Mesothelial cell of epicardium (in vitro differentiated cells): ENCODE measurements at places on chromosomes 11 and 22.

DNA sequence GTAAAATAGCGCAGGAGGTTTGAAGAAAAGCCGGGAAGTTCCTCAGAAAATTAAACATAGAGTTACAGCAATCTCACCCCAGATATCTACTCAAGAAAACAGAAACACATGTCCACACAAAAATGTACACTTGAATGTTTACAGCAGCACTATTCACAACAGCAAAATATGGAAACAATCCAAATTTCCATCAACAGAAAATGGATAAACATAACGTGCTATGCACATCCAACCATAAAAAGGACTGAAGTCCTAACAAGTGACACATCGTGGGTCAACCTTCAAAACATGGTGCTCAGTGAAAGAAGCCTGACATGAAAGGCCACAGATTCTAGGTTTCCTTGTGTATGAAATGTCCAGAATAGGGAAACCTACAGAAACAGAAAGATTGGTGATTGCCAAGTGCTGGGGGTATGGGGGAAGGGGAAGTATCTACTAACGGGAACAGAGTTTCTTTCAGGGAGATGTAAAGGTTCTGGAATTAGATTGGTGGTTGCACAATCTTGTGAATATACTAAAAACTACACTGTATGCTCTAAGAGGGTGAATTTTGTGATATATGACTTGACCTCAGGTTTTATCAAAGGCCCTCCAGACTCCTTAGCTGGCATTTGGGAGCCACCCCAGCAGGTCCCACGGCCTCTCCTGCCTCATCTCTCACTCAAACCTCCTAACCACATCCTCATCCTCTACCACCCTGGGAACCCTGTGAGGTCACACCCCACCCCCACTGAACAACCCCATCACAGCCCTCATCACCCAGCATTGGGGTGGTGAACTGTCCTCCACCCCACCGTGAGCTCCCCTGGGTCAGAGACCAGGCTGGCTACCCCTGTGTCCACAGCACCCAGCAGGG lies 69.2 kb upstream of the PRR5 start:
- DNase-seq, result no peak
- no peaks in the 10 kb centered on the region for H3K36me3 ChIP-seq

DNA sequence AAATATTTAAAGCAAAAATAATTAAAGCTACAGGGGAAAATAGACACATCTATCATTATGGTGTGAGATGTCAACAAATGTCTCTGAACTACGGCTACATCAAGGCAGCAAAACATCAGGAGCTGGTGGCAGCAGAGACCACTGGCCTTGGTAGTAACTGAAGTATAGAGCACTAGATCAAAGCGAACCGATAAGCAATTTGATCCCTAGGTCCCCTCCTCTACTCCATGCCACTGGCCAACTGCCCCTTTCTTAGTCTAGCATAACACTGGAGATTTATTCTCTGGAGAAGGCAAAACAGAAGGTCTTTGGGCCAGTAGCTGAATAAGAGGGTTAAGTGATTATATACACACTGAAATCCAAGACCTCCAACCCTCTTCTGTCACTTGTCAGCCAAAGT lies 13.6 kb upstream of the RAB3IL1 start:
- peaks cover 2% of the 10 kb centered on the region for H3K27me3 ChIP-seq
- H3K4me1 ChIP-seq, result peaks cover 4% of the 10 kb centered on the region
- no peak overlapping the region for H3K27ac ChIP-seq
- no peak overlapping the region for H3K4me3 ChIP-seq

DNA sequence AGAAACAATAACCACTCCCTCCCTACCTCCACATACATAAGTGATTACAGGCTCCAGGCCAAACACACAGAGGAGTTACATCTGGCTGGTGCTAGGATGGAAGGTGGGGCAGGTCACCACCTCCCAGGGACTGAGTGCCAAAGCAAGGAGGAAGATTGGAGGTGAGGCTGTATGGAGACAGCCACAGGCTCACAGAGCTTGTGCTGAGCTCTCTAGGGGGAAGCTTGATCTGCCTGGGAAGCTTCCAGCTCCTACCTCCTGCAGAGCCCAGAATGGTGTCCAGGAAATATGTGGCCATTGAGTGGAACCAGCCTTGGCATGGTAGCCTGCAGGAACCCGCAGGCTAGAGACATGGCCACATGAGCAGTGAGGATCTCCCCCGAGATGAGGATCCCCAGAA lies 3.6 kb upstream of the MED15 start:
- peaks cover 12% of the 10 kb centered on the region for H3K36me3 ChIP-seq
- H3K27me3 ChIP-seq, result no peaks in the 10 kb centered on the region
- no peak overlapping the region for H3K4me3 ChIP-seq
- no peak for DNase-seq
- H3K27ac ChIP-seq, result peak overlapping the region; percentile 97

DNA sequence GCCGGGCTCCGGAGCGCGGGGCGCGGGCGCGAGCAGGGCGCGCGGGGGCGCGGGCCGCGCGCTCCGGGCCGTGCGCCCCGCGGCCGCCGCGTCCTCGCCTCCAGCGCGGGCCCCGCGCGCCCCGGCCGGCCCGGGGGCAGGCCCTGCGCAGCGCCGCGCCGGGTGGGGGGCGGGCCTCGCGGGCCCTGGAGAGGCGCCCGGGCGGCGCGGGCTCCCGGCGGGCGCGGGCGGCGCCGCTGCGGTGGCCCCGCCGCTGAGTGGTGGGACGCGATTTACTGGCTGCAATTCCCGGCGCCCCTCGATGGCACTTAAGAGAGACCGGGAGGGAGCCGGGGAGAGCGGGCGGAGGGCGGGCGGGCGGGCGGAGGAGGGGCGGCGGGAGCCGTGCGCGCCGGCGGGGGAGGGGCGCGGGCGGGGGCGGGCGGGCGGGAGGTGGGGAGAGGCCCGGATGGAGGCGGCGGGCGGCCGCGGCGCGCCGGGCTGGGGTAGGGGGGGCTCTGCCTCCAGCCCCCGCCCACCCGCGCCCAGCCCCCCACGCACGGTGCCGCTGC lies 73.2 kb upstream of the TCF20 start:
- peaks cover 38% of the 10 kb centered on the region for H3K4me1 ChIP-seq
- DNase-seq, result no peak
- H3K36me3 ChIP-seq, result no peaks in the 10 kb centered on the region
- no peak overlapping the region for H3K27ac ChIP-seq
- peaks cover 7% of the 10 kb centered on the region for H3K27me3 ChIP-seq

DNA sequence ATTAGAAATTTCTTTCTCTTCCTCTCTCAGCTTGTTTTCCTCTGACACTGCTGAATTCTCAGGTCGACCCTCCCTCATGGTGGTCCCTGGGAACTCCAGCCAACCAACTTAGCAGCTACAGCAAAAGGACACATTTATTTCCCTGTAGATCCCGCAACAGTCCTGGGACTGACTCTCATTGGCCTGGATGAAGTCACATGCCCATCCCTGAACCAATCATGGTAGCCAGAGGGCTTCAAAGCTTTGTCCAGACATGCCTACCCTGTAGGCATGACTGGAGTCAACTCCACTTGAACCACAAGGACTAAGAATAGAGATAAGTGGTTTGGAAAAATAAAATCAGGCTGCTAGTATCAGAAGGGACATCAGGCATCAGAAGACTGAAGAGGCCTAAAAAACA lies 84.6 kb upstream of the LRRC55 start:
- no peaks in the 10 kb centered on the region for H3K36me3 ChIP-seq
- no peak for DNase-seq
- peaks cover 4% of the 10 kb centered on the region for H3K27me3 ChIP-seq
- H3K27ac ChIP-seq, result no peak overlapping the region

GRCh38 chr22:37279331-37280181 lies 2.8 kb upstream of the CYTH4 start:
- no peak for DNase-seq
- H3K27ac ChIP-seq, result no peak overlapping the region

- no peak for DNase-seq
- H3K27me3 ChIP-seq, result no peaks in the 10 kb centered on the region
- no peak overlapping the region for H3K4me3 ChIP-seq
- H3K27ac ChIP-seq, result peak overlapping the region; percentile 36
- H3K36me3 ChIP-seq, result no peaks in the 10 kb centered on the region
Measured at GRCh38 chr11:46112961-46113607, 8.2 kb downstream of the PHF21A start.

GRCh38 chr11:1487851-1488574 lies 1.4 kb upstream of the MOB2 start:
- H3K4me3 ChIP-seq, result no peak overlapping the region
- H3K36me3 ChIP-seq, result no peaks in the 10 kb centered on the region
- no peaks in the 10 kb centered on the region for H3K27me3 ChIP-seq
- H3K4me1 ChIP-seq, result peaks cover 5% of the 10 kb centered on the region
- H3K27ac ChIP-seq, result no peak overlapping the region

- no peak overlapping the region for H3K4me3 ChIP-seq
- H3K27me3 ChIP-seq, result no peaks in the 10 kb centered on the region
- H3K4me1 ChIP-seq, result peaks cover 23% of the 10 kb centered on the region
- no peak overlapping the region for H3K27ac ChIP-seq
Measured at GRCh38 chr11:115720602-115721245, 216.5 kb upstream of the CADM1 start.

DNA sequence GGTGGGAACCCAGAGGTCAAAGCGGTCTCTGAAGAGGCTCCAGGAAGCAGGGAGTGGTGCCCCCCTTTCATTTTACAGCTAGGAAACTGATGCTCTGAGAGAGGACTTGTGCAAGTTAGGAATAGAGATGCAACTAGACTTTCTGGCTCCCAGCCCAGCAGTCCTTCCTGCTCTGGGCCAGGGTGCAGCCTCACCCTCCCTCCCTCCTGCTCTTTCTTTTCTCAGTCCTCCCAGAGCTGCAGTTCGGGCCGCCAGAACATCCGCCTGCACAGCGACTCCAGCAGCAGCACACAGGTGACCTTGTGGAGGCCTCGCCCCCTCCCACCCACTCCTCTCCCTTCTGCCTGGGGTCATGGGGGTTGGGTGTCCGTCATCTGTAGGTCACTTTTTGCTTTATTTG lies 51.5 kb downstream of the LHFPL7 start:
- no peak overlapping the region for H3K27ac ChIP-seq
- H3K4me1 ChIP-seq, result peaks cover 12% of the 10 kb centered on the region

DNA sequence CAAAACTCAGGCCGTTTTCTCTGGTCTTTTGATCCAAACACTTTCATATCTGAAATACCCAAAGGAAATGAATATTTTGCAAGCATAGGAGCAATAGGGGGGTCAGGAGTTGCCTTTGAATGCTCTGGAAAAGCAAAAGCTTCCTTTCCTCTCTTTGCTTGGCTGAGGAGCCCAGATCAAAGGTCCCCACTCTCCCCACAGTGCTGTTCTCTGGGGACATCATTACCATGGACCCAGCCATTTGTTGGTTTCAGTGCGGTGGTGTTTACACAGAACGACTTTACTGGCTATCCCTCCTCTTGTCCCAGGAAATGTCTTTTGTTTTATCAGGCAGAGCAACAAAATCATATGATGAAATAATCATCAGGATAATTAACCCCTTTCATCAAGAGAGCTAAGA lies 1089.1 kb downstream of the TBC1D22A start:
- DNase-seq, result no peak
- H3K4me3 ChIP-seq, result no peak overlapping the region
- H3K36me3 ChIP-seq, result no peaks in the 10 kb centered on the region
- no peaks in the 10 kb centered on the region for H3K27me3 ChIP-seq

DNA sequence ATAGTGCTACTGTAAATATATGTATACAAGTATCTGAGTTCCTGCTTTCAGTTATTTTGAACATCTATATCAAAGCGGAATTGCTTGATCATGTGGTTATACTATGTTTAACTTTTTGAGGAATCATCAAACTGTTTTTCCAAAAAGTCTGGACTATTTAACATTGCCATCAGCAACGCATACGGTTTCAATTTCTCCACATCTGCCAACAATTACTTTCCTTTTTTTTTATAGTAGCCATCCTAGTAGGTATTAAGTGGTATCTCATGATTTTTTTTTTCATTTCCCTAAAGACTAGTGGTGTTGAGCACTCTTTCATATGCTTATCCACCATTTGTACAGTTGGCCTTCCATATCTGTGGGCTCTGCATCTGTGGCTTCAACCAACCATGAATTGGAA lies 1.3 kb upstream of the UBE4A start:
- H3K27ac ChIP-seq, result no peak overlapping the region
- peaks cover 14% of the 10 kb centered on the region for H3K27me3 ChIP-seq
- peak overlapping the region; percentile 30 for H3K4me3 ChIP-seq
- peaks cover 13% of the 10 kb centered on the region for H3K4me1 ChIP-seq
- DNase-seq, result no peak

- H3K4me1 ChIP-seq, result peaks cover 36% of the 10 kb centered on the region
- H3K4me3 ChIP-seq, result no peak overlapping the region
- H3K36me3 ChIP-seq, result no peaks in the 10 kb centered on the region
- H3K27me3 ChIP-seq, result no peaks in the 10 kb centered on the region
- peak overlapping the region; percentile 39 for H3K27ac ChIP-seq
- no peak for DNase-seq
Measured at GRCh38 chr11:110317516-110317932, 21.1 kb upstream of the RDX start.

DNA sequence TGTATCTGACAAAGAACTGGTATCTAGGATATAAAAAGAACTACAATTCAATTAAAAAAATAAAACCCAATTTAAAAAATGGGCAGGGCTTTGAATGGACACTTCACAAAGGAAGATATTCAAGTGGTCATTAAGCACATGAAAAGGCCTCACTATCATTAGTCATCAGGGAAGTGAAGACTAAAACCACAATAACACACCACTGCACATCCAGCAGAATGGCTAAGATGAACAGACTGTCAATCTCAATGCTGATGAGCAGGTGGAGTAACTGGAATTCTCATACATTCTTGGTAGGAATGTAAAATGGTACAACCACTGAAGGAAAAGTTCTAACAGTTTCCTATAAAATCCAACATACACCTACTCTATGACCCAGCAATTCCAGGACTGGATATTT lies 8.9 kb downstream of the HPS4 start:
- H3K4me1 ChIP-seq, result peaks cover 19% of the 10 kb centered on the region
- DNase-seq, result no peak
- peaks cover 19% of the 10 kb centered on the region for H3K36me3 ChIP-seq
- no peak overlapping the region for H3K27ac ChIP-seq

- no peak overlapping the region for H3K4me3 ChIP-seq
- H3K4me1 ChIP-seq, result no peaks in the 10 kb centered on the region
- peaks cover 73% of the 10 kb centered on the region for H3K27me3 ChIP-seq
- no peak overlapping the region for H3K27ac ChIP-seq
Measured at GRCh38 chr11:45590743-45591142, 74.7 kb downstream of the CHST1 start.

GRCh38 chr22:43418079-43418825 lies 6.4 kb downstream of the MPPED1 start:
- no peak overlapping the region for H3K4me3 ChIP-seq
- peaks cover 8% of the 10 kb centered on the region for H3K4me1 ChIP-seq
- DNase-seq, result no peak
- H3K27ac ChIP-seq, result no peak overlapping the region
- H3K36me3 ChIP-seq, result no peaks in the 10 kb centered on the region
- H3K27me3 ChIP-seq, result peaks cover 82% of the 10 kb centered on the region
